DMS79 treated with DMSO at 0.1 percent for 48 hours (cell line): ENCODE measurements at places on chromosomes 6 and 20.

DNA sequence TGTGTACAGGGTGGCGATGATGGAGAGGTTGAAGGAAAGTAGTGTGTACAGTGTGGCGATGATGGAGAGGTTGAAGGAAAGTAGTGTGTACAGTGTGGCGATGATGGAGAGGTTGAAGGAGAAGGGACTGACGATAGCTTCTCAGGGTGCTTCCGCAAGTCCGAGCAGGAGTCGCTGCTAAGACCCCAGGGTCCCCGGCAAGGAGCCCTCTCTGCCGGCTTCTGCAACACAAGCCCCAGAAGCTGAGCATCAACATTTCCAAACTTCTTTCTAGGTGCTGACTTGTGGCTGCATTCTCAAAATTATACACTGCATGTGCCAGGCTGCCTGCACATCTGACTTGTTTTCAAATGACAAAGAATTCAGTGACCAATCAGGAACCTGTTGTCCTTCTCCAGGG lies 47.8 kb upstream of the NXT1 start:
- DNase-seq, result no peak

GRCh38 chr6:41111017-41111416 lies 38.2 kb downstream of the NFYA start:
- DNase-seq, result peak; percentile 69

- no peak for DNase-seq
Observed at GRCh38 chr6:165245701-165246100, 63.7 kb downstream of the C6orf118 start.

DNA sequence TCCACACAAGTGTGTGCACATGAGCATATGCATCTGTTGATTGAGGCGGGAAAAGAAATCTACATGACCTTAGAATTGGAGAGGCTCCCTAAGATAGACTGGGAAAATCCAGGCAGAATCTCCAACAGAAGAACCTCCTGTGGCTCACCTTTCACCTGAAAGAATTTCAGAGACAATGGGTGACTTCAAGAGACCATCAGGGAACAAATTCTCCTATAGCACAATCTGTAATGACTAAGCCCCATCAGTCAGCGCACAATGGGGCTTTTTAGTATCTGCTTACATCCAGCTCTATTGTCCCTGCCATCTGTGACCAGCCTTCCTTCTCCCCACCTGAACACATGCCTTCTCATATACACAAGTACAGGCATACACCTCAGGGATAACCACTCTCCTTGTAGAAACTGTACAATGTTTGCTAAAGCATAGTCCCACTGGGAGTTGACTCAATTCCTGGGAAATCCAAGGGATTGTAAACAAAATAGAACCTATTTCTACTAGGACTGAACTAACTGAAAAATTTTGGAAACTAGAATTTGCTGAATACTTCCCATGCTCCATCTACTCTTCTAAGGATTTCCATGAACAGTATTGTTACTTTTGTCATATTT lies 150.8 kb upstream of the STXBP5 start:
- DNase-seq, result no peak

GRCh38 chr20:62417981-62418708 lies 9.2 kb downstream of the RBBP8NL start:
- no peak for DNase-seq

- DNase-seq, result no peak
Observed at GRCh38 chr6:12717356-12717755, 789 bp downstream of the PHACTR1 start.

DNA sequence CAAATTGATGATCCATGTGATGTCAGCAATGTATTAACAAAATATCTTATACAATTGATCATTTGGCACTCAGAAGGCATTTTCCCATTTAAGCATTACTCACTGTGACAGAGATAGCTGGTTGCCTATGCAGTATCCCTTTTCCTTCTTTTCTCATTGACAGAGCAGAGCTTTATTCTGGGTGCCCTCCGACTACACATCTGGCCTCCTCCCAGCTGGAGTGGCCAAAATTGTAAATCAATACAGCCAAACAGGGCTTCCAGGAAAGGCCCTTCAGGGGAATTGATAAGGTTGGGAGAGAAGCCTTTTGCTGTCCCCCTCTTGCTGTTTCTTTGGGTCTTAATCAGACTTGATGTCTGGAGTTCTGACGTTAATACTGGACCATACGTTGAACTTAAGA lies 9.6 kb upstream of the BLOC1S5 start:
- DNase-seq, result no peak

- DNase-seq, result no peak
Observed at GRCh38 chr6:21885532-21886114, 292.1 kb downstream of the SOX4 start.

GRCh38 chr20:34615477-34615876 lies 57.0 kb downstream of the MAP1LC3A start:
- no peak for DNase-seq

DNA sequence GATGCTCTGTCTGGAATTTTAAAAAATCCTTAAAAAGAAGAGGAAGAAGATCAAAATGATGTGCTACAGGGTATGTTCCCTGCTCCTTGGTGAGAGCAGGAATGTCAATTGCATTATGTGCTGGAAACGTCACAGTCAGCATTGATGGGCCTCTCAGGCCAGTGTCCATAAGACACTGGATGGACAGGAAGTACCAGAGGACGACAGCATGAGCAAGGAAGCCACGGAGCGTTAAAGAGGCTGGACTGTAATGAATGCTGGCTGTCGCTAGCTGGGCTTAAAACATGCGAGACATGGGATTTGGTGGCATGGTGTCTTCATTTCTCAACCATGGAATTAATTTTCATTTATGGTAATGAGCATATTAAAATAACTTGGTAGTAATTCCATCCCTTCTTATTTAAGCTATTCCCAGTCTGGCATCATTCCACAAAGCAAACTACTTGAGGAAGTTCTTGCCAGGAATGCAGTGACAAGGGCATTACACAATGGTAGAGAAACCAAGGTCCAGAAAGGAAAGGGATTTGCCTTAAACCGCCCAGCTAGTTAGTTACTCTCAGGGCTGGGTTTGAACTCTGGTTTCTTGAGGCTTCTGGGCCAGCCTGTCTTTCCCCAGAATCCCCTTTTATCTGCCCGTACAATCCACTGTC lies 166.6 kb upstream of the SOX4 start:
- DNase-seq, result no peak

- no peak for DNase-seq
Observed at GRCh38 chr20:39944861-39945260, 744.2 kb downstream of the MAFB start.

- DNase-seq, result no peak
Observed at GRCh38 chr6:52365866-52366540, 4.1 kb downstream of the PAQR8 start.

DNA sequence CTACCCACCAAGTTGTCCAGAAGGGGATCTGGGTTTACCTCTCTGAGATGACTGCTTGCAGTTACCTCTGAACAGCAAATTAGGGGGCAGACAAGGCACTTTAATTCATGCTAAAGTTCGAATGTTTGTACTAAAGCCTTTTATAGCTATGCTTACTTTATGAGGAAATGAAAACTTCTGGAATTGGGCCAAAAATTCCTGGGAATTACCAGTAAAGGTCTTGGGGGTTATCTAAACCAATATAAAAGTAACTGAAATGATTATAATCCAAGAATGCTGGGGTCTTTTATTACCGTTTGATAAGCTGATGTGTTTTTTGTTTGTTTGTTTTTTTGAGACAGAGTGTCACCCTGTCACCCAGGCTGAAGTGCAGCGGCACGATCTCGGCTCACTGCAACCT lies 7.9 kb upstream of the LZTS3 start:
- no peak for DNase-seq

DNA sequence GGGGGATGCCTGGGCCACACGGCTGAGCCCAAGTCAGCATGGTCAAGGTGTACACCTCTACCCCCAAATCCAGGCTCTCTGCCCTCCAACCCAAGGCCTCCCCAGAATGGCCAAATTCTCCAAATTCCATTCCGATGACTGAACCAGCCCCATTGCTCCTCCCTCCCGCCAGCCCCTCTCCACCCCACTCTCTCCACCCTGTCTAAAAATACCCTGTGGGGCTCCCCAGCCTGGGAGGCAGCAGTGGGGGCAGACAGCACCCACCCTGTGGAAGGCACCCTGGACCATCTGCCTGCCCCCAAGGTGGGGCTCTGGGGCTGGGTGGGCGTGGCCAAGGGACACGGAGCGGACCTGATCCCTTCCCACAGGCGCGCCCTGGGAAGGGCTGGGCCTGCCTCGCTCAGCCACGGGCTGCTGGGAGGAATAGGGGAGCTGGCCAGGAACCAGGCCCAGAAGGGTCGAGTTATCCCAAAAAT lies 11.4 kb downstream of the TEAD3 start:
- DNase-seq, result no peak

- no peak for DNase-seq
Observed at GRCh38 chr6:27624694-27625262, 151.9 kb upstream of the ZNF184 start.

GRCh38 chr6:130754786-130755367 lies 72.3 kb upstream of the SMLR1 start:
- no peak for DNase-seq

- DNase-seq, result no peak
Observed at GRCh38 chr6:62978920-62979319, 232.3 kb upstream of the FKBP1C start.

- DNase-seq, result peak; percentile 94
Observed at GRCh38 chr6:106103728-106104109, 17.6 kb downstream of the PRDM1 start.

- no peak for DNase-seq
Observed at GRCh38 chr6:150451807-150452427, 83.1 kb downstream of the IYD start.

GRCh38 chr20:37071481-37071911 lies 24.3 kb downstream of the RBL1 start:
- no peak for DNase-seq

DNA sequence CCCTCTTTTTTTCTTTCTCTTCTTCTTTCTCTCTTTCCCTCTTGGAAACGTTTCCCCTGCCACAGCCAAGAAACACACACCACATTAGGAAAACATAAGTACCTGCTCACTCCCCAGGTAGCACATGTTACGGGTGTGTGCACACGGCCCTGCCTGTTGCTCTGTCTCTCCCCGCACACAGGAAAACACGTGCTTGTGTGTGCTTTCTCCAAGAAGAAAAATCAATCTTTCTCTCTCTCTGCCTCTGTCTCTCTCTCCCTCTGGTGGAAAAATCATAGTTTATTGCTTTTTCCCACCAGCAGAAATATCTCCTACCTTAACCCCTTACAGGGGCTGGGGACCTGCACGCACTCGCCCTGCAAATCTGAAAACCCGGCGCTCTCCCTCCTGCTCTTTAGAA lies 102.3 kb downstream of the EDN3 start:
- DNase-seq, result peak; percentile 41

- DNase-seq, result no peak
Observed at GRCh38 chr6:16306334-16306733, 67.9 kb downstream of the GMPR start.

DNA sequence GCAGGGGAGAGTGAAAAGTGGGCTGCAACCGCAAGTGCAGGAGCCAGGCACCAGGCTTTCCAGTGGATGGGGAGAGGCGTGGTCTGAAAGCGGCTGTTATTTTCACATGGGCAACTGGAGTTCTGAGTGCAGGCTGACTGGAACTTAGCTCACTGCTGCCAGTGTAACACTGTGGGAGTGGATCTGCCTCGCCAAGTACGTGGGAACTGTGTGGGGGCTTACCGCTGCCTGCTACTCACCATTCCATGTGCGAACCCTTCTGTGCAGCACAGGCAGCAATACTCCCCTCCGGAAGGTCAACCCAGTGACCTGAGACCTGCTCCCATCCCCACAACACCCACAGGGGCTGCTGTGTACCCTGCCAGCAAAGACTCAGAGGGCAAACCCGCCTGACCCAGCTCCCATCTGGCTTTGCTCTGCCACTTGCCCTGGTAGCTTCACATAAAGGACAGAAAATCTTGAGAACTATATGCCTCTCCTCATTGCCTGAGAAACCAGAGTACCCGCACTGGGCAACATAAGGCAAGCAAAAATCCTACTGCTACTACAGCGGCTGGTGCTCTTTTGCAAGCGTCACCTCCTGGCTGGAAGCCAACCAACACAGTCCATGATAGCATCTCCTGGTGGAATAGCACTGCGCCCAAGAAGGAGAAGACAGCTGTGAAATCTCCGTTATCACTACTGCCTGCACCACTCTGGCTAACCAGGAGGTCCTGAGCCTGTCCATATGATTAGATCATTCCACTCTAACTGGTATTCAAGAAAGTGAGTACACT lies 54.4 kb upstream of the SIRPG start:
- no peak for DNase-seq

DNA sequence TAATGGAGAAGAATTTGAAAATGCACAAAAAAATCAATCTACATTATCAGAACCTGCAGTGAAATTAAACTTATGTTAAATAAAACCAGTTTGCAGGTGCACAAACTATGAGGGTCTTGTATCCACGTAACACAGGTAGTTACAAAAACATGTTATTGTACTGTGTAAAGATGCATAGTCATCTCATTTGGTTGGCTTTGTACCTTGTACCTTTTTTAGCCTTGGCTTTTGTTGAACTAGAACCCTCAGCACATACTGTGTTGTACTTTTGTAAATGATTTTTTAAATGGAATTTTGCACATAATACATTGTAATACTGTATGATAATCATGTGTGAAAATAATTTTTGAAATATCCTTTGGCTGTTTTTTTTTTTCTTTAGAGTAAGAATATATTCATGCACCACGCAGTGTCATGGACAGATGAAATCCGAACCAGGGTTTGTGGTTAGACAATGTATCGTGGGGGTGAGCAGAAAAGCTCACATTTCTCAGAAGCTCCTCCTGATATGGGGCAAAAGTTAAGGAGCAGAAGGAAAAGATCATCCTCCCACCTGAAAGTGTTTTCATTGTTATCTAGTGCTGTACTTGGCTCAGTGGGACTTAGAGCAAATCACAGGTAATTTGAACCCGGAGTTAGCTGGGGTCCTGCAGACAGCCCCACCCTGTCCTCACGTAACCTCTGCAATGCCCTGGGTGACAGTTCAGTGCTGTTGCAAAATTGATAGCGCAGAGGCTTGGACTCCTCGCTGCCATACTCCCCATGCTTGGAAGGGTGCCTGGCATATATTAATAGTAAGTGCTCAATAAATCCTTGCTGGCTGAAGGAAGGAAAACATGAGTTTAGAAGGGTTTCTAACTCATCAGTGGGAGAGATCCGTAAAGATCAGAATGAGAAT lies 14.8 kb upstream of the NAA20 start:
- DNase-seq, result no peak

DNA sequence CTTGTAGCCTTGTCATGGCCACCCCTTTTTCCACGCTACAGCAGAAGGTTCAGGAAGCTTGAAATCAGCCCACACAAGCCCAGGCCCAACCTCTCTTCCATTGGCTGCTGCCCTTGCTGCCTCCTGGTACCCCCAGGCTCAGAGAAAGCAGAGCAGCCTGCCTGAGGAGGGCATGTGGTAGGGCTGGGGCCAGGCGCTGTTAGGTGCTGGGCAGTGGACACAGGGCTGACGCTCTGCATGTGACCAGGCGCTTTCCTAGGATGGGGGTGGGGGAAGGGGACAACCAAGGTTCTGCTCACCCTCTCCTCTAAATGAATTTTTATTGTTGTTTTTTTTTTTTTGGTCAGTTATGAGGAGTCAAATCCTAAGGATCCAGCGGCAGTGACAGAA lies 36.3 kb upstream of the ID1 start:
- no peak for DNase-seq

DNA sequence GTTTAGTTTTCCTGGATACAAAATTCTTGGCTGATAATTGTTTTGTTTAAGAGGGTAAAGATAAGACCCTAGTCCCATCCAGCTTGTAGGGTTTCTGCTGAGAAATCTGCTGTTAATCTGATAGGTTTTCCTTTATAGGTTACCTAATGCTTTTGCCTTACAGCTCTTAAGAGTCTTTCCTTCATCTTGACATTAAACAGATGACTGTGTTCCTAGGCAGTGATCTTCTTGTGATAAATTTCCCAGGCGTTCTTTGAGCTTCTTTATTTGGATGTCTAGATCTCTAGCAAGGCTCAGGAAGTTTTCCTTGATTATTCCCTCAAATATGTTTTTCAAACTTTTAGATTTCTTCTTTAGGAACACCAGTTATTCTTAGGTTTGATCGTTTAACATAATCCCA lies 134.0 kb downstream of the MAP3K4 start:
- DNase-seq, result no peak
